ENCODE measurements at places on chromosomes 16 and 17.

- no peaks in the 10 kb centered on the region for H3K27me3 ChIP-seq
- no peak overlapping the region for H3K27ac ChIP-seq
- no peak for DNase-seq
- H3K4me3 ChIP-seq: no peak overlapping the region
- H3K36me3 ChIP-seq: no peaks in the 10 kb centered on the region
- H3K4me1 ChIP-seq: peaks cover 8% of the 10 kb centered on the region
These were observed 3.4 kb downstream of the CMTM4 start for GRCh38 chr16:66693149-66693548.

DNA sequence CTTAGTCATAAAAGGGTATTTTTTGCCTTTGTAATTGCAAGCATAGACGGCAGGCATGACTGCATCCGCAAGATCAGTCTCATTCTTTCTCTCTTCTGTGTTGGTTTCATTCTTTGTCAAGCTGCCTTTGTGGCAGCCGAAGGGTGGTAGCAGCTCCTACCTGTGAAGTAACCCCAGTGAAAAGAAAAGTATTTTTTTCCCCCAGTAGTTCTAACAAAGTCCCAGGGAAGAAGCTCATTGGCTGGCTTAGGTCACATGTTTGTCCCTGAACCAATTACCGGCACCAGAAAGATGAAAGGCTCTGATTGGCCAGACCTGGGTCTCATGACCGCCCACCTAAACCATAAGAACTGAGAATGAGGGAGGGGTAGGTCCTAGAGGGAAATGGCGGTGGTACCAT, 110.7 kb downstream of the RAP1GAP2 start:
- no peaks in the 10 kb centered on the region for H3K36me3 ChIP-seq
- H3K4me1 ChIP-seq: no peaks in the 10 kb centered on the region
- DNase-seq: no peak
- no peak overlapping the region for H3K27ac ChIP-seq

GRCh38 chr17:79601604-79602424, 9.0 kb downstream of the RBFOX3 start:
- H3K4me1 ChIP-seq: no peaks in the 10 kb centered on the region
- DNase-seq: no peak
- no peak overlapping the region for H3K4me3 ChIP-seq
- peaks cover 29% of the 10 kb centered on the region for H3K27me3 ChIP-seq
- H3K36me3 ChIP-seq: no peaks in the 10 kb centered on the region
- H3K27ac ChIP-seq: no peak overlapping the region

DNA sequence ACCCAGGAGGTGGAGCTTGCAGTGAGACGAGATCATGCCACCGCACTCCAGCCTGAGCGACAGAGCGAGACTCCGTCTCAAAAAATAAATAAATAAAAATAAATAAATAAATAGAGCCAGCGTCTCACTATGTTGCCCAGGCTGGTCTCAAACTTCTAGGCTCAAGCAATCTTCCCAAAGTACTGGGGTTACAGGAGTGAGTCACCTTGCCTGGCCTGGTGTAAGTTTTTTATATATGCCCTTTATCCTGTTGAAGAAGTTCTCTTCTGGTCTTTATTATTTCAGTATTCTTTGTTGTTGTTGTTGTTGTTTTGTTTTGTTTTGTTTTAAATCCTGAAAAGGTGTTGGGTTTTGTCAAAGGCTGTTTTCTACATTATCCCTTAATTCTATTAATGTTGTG, 30.1 kb upstream of the ABCC1 start:
- H3K27me3 ChIP-seq: no peaks in the 10 kb centered on the region
- peak; percentile 54 for DNase-seq
- peaks cover 15% of the 10 kb centered on the region for H3K4me1 ChIP-seq
- H3K36me3 ChIP-seq: no peaks in the 10 kb centered on the region

Measured in GM23248 (cell line).